ENCODE measurements at places on chromosomes 4 and X.

DNA sequence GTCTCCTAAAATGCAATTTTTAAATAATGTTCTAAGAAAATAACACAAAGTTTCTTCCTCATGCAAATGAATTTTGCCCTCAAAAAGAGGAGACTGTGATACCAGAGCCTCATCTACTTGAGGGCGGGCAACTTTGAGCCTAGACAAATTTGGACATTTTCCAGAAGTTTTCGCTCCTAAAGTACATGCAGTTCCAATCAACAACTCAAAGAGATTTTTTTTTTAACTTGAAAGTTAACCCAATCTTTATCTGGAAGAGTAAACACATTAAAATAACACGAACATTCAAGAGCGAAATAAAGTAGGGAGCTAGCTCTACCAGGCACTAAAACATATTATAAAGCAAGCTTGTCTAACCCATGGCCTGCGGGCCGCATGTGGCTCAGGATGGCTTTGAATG is 29.4 kb upstream of the FBXW7 start:
- DNase-seq = no peak

- DNase-seq = no peak
Observed at GRCh38 chr4:56297776-56298175, 89.5 kb downstream of the AASDH start.

- no peak for DNase-seq
Observed at GRCh38 chr4:187558391-187558790, 437.2 kb upstream of the ZFP42 start.

DNA sequence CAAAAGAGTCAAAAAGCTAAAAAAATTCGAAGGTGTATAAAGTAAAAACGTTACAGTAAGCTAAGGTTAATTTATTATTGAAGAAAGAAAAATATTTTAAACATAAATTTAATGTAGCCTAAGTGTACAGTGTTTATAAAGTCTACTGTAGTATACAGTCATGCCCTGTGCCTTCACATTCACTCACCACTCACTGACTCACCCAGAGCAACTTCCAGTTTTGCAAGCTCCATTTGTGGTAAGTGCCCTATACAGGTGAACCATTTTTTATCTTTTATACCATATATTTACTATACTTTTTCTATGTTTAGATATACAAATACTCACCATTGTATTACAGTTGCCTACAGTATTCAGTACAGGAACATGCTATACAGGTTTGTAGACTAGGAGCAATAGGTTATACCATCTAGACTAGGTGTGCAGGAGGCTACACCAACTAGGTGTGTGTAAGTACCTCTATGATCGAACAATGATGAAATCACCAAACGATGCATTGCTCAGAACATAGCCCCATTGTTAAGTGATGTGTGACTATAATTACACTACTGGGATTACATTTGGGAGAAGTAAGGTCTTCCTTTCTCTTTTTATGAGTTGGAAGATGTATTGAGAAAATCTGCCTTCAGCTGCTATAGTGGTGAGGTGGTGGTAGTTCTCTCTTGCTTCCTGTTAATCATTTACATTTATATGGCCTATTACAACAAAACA is 27.2 kb downstream of the TMSB4X start:
- DNase-seq = no peak

GRCh38 chr4:137685357-137685756 is 153.1 kb upstream of the PCDH18 start:
- no peak for DNase-seq

GRCh38 chr4:37967736-37968135 is 7.5 kb downstream of the PTTG2 start:
- DNase-seq = no peak

- DNase-seq = no peak
Observed at GRCh38 chrX:110218591-110218990, 99.3 kb downstream of the AMMECR1 start.

All from spleen (tissue), 13 donors.